ENCODE measurements at places on chromosomes 5 and 9.
A peak's percentile ranks its signal among the peaks of the same experiment; 100 is the strongest.

GRCh38 chr5:31300501-31300900 lies 107.0 kb downstream of the CDH6 start:
- peak; percentile 7 for DNase-seq

DNA sequence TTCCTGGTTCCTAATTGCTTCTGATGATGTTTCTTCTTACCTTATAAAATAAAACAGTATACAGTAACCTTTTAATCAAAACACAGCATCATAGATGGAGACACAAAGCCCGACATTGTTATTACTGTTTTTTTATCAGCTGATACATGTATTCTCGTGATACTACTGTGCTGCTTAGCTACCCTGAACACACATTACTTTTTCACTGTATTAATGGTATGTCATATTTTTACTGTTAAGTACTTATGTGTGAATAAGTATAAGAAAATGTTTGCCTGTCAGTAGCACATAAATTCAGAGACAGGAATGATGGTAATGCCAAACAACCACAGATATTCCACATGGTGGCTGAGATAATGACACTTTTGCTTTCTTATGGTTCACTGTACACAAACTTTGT lies 68.7 kb downstream of the RAB24 start:
- no peak for DNase-seq

DNA sequence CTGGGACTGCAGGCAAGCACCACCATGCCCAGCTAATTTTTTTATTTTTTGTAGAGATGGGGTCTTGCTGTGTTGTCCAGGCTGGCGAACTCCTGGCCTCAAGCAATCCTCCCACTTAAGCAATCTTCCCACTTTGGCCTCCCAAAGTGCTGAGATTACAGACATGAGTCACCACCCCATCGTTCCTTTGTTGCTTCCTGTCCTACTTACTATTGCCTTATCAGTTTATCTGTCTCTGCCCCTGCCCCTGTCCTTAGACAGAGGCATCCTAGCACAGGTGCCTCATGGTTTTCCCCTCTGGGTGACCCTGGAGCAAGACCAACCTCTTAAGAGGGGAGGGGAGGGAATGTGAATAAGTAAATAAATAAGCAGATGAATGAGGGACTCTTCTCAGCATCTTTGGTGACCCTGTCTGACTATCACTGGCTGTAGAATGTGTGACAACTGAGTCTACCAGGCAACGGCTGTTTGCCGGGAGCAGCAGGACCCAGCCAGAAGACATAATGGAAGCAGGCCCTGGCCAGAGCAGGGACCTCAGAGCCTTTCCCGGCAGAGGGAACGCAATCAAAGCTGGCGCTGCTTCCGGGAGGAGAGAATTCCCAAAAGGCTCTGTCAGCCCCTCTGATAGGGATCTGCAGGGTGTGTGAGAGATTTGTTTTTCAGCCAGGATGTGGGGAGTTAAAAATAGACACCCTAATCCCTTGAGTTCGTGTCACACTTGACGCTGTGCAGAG lies 43.8 kb upstream of the DAB2IP start:
- no peak for DNase-seq

DNA sequence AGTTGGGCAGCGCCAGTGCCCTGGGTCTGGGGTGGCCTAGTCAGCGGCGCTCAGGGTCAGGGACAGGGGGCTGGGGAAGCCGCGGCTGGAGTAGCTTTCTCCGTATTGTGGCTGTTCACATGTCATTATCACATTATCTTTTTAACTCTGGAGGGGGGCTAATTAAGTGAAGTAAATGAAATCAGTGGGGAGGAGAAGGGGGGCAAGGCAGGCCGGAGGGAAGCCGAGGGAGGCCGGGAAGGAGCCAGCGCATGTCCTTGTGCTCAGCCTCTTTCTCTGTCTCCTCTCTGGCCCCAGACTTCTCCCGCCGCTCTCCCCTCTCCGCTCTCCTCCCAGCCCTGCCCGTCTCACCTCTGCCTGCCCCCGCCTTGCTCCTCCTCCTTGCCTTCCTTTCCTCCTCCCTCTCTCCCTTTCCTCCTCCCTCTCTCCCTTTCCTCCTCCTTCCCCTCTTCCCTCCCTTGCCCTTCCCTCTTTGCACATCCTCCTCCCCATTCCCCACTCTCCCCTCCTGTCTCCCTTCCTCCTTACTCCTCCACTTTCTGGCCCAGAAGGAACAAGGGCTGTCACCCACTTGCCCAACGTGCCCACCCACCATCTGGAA lies 38.7 kb downstream of the ASS1 start:
- DNase-seq = no peak

- peak; percentile 6 for DNase-seq
Observed at GRCh38 chr9:113220467-113221002, 542 bp downstream of the FKBP15 start.

DNA sequence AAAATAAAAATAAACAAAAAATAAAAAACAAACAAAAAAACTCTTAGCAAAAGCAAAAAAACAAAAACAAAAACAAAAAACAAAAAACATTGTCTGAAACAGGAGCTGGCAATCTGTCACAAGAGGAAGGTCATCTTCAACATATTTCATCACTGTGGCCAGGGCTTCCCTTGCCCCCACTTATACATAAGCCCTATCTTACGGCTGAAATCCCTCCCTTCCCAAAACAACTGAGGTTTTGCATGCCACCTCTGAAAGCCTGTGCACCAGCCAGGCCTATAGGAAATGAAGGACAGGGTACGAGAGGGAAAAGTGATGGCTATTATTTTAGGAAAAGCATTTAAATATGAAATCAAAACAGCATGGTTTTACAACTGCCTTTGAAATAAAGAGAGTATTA lies 10.8 kb downstream of the MTMR12 start:
- no peak for DNase-seq

- peak; percentile 62 for DNase-seq
Observed at GRCh38 chr9:109640580-109641371, 139.2 kb upstream of the PALM2AKAP2 start.

- no peak for DNase-seq
Observed at GRCh38 chr5:171433982-171434676, 14.7 kb downstream of the FGF18 start.

GRCh38 chr5:131514316-131515283 lies 120.4 kb downstream of the RAPGEF6 start:
- DNase-seq = no peak
